ENCODE measurements at places on chromosomes 12 and 14.
A peak's percentile ranks its signal among the peaks of the same experiment; 100 is the strongest.

DNA sequence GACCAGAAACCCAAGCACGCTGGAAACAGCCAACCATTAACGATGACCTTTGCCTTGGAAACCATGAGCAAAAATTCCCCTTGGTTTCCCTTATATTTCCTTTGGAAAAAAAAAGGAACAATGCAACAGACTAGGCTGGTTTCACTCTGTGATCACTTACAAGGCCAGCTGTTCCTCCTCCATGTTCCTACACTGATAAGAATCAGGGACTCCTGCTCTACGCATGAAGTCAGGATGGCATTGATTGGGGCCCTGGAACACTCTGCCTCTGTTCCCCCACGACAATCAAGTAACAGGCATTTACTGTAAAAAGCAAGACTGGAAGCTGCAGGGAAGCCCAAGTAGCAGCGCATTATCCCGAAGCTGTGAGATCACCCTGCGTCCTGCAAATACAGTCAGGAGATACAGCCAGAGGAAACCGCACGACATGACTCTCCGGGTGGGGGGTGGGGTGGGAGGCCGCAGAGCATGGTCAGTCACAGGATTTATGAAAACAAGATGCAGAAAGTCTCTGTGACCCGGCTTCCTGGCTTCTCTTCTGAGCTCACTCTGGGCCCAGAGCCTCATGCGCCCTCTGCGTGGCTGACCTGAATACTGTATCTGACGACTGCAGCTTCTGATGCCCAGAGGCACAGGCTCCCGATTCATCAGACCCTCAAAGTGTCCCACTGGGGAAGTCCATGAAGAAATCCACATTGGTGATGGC is 31.1 kb downstream of the SSH1 start:
- DNase-seq: no peak

GRCh38 chr12:12715128-12715458 is 2.1 kb upstream of the CDKN1B start:
- no peak for DNase-seq

GRCh38 chr14:100885196-100885595 is 18.3 kb downstream of the RTL1 start:
- no peak for DNase-seq

GRCh38 chr14:26984311-26985177 is 386.7 kb upstream of the NOVA1 start:
- peak; percentile 20 for DNase-seq

- no peak for DNase-seq
Measured at GRCh38 chr14:69754487-69754886, 12.5 kb upstream of the SRSF5 start.

- DNase-seq: no peak
Measured at GRCh38 chr14:90720336-90720735, 95.9 kb downstream of the TTC7B start.

GRCh38 chr12:388541-389141 is 479 bp downstream of the KDM5A start:
- peak; percentile 15 for DNase-seq

DNA sequence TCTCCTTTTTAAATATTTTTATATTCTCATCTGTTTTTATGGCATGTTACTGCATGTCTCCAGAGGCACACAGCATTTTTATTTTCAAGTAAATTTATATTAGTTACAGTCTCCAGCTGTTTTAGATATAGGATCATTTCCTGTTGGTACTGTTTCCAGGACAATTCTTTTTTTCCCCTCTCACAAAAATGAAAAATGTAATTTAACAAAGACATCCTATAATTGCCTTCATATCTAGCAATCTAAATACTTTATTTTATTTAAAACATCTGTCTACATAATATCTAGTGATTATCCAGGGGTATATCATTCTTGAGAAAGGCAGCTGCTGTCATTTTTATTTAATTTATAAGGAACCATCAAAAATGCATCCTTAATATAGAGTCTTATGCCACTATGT is 272.4 kb upstream of the NPAS3 start:
- no peak for DNase-seq

DNA sequence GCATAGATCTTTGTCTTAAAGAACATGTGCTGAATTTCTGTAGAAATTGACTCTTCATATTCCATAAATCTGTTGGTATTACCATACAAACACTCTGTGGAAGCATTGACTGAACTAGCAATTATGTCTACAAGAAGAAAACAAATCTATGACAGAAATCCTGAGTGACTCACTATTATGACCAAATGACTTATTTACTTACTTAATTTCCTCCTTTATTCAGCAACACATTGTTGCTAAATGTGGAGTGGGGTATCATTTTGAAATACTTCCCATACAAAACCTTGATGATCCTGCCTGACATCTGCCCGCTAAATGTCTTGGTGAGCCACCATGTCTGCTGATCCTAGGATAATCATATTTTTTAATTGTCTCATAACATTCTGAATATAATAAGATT is 99.1 kb upstream of the SLCO1C1 start:
- no peak for DNase-seq

GRCh38 chr12:113329791-113330417 is 5.0 kb downstream of the SLC8B1 start:
- DNase-seq: no peak

DNA sequence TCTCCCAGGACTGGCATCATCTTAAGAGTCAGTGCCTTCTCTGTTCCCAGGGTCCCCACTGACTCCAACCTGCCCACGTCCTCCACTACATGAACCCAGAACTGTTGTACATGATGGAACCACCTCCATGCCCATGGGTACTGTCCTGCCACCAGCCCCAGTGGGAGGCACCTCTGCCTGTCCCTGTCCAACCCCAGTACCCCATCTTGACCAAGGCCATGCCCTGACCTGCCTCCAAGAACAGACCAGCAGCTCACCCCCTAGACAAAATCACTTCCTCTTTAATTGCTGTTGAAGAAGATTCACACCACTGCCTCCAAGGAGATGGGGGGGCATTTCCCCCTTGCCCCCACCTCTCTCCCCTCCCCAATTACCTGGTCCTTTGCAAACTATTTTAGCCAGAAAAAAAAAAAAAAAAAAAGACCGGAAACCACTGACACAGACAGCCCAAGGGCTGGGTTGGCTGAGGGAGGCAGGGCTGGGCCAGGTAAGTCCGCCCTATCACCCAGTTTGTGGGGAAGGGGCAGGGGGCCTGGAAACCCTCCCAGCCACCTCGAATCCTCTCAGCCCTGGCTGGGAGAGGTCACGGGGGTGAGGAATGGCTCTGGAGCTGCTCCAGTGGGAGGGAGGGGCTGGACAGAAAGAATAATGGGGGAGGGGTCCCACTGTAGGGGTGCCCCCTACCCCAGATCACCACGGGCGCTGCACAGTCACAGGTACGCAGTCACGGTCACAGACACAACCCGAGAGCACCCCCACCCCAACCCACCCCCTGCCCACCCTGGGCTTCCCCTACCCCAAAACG is 13.4 kb downstream of the AGAP2 start:
- no peak for DNase-seq

DNA sequence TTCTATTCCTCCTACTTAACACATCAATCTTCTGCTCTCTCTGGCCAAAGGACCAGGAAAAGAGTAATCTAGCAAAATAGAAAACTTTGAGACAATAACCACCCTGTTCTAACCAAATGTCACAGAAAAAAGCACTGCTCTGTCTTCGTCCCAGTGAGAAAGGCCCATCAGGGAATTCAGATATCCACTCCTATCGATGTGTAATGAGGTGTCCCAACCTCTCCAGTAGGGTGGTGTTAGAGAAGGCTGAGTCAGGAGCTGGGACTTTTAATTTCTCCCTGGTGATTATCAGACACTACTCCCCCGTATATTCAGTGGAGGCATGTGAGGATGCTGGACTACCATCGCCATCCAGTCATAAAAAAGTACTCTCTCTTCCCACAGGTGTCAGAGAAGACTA is 130.3 kb downstream of the TMTC3 start:
- DNase-seq: no peak

DNA sequence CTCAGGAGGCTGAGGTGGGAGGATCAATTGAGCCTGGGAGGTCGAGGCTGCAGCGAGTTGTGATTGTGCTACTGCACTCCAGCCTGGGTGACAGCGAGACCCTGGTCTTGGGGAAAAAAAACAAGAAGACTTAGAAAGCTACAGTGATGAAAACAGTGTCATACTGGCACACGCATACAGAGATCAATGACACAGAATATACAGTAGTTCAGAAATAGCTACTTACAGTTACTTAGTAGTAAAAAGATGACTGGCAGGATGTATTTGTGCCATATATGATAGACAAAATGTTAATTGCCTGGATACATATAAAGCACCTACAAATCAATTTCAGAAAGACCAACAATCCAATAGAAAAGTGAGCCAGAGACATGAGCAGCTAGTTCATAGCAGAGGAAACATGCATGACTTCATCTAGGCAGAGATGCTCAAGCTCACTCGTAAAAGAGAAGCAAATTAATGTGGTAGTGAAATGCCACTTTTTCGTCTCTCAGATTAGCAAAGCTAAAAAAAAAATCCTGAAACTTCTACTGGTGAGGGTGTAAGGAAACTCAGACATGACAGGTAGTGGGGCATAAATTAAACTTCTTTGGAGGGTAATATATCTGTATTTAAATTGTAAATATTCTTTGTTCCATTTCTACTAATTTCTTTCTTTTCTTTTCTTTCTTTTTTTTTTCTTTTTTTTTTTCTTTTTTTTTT is 2.5 kb upstream of the ALDH2 start:
- no peak for DNase-seq

DNA sequence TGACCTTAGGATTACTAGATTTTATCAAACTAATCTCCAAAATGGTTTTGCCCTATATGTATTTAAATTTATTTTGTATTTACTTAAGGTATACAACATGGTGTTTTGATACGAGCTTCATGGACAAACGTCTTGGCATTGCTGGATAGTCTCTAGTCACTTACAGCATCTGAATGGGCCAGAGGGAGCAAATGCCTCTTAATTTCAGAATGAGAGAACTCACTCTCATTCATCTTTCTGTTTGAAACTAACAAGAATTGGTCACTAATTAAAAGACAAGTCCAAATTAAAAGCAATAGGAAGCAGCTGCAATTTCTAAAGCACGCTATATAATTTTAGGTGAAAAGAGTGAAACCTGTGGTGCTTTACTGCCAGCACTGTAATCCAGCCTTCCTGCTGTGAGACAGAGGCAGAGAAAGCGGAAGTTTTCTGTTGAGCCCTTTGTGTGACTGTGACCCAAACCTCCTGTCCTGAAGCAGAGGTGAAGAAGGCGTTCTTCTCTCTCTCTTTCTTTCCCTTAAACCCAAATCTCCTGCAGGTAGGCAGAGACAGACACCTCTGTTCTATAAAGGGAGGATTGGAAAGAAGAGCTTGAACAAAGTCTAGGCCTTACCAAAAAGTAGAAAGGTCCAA is 184.6 kb upstream of the NAV3 start:
- DNase-seq: no peak

DNA sequence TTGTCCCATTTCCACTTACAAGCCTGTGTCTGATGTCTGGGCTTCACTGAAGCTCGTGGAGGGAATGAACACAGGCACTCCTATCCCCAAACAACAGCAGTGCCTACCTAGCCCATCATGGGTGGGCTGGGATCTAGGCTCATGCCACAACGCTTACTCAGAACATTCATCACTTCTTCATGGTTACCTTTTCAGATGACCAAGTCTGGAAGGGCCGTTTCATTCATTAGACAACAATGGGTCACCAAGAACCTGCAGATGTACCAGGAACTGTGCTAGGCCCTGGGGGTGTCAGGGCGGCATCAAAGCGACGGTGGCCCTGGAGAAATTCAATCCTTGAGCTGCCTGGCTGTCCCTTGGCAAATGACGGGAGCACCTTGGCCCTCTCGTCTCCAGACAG is 64.9 kb upstream of the FZD10 start:
- DNase-seq: no peak

GRCh38 chr12:75177997-75178396 is 31.6 kb downstream of the KCNC2 start:
- DNase-seq: no peak

DNA sequence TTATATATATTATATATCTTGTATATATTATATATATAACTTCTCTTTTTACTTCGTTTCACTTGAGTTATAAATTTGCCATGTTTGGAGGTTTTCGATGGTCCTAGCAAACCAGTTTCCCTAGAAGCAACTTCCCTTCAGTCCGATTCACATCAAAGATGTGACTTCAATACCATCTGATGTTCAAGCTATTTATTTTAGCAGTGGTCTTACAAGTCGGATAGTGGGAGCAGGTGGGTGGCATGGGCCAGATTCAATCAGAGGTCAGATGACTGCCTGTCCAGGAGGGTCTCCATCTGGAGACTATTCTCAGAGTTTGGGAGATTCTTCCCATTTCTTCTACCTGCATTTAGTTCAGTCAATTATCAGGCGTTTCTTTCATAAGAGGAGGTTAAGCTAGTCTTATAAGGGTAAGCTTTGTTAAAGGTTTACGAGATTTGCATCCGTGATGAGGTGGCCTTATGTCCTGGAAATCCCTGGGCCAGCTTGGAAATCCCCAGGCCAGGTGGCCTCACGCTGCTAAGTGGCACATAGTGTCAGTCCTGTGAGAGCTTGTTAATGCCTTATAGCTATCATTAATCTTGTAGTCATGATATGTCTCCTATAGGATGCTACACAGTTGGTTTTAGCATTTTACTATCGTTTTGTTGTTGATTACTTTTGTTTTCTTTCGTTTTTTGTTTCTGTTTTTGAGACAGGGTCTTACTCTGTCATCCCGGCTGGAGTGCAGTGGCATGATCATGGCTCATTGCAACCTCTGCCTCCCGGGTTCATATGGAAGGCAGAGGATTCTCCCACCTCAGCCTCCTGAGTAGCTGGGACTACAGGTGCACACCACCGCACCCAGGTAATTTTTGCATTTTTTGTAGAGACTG is 145.8 kb downstream of the BICD1 start:
- DNase-seq: no peak

DNA sequence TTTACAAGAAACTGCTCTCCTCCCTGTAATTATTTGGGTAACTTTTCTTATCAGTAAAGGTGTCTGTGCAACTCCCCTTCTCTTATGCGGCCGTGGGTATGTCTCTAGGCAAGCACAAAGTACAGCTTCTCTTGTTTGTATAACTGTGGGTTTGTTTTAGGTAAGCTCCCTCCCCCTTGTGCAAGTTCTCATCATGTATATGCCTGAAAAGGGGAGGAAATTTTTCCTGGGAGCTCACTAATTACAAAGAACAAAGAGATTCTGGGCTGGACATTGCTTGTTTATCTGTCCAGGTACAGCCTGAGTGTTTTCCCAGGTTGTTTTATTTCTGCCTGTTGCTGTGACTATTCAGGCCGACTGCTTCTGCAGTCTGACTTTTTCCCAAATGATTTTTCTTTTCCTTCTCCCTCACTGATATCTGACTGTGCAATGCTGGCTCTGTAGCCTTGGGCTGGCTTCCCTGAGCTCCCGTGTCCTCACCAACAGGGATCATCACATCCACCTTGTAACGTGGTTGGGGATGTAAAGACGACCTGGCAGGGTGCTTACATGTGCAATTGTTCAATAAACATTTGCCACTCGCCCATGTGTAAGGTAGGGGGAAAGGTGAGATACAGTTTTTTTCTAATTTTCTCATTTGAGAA is 916.5 kb downstream of the AACS start:
- no peak for DNase-seq
